Tongue (tissue), 3 donors: ENCODE measurements at places on chromosomes 13 and 19. TPM values are rescaled to one million over a fixed set of nuclear protein-coding genes. Genes with fewer than 3 reads are reported as not detected.

CNFN gene
- 1.6 TPM for total RNA-seq

PRTN3 gene
- total RNA-seq = 3.3 TPM

CDC42EP5 gene
- total RNA-seq = 24.5 TPM

URAD gene
- not detected for total RNA-seq

CHAMP1 gene
- 6.9 TPM for total RNA-seq

CATSPERD gene
- total RNA-seq = not detected

SRRM5 gene
- not detected for total RNA-seq

CGB3 gene
- not detected for total RNA-seq

- DNase-seq = peak; percentile 92
Measured at GRCh38 chr19:56896095-56896494, 55.6 kb upstream of the PEG3 start.

DNA sequence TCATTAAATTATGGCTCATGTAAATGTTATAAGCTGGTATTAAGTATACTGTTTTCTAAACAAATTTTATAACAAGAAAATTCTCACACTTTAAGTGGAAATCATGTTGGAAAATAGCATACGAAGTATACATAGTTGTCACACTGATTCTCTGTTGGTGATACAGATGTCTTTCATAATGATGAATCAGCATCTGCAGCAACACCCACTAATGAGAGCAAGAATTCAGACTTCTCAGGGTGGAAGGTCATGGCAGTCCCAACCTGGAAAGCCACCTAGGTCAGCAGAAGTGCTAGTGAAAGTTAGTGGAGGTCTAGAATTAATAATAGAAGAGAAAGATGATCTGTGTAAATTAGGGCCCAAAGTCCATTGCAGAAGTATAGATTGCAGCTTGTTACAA, 719.7 kb upstream of the MIR17HG start:
- no peak for DNase-seq

- peak; percentile 36 for DNase-seq
Measured at GRCh38 chr19:47229676-47230053, 1.3 kb downstream of the BBC3 start.

- DNase-seq = no peak
Measured at GRCh38 chr13:45439781-45440462, 21.7 kb upstream of the SLC25A30 start.

DNA sequence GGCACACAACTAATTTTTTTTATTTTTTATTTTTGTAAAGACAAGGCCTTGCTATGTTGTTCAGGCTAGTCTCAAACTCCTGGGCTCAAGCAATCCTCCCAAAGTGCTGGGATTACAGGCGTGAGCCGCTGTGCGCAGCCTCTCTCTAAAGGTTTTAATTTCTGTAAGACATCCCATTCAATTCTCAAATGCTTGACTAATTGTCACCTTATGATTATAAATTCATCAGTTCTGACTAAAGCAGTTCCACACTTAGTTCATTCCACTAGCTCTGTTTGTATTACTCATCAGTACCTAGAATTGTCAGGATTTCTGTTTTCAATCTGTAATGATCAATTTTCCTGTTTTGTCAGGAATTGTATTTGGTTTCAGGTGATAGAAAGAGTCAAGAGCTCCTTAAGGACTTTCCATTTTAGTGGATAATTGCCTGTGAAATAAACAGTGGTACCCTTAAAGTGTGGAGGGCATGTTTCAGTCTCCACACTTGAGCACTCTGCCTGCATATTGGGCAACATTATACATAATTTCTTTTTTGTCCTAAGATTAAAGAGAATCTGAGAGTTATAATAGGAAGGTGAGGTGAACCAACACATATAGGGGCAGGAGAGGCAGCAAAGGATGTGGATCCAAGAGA, 27.6 kb downstream of the GPALPP1 start:
- DNase-seq = no peak

GRCh38 chr19:8416796-8417195, 3.7 kb downstream of the MARCHF2 start:
- DNase-seq = no peak

DNA sequence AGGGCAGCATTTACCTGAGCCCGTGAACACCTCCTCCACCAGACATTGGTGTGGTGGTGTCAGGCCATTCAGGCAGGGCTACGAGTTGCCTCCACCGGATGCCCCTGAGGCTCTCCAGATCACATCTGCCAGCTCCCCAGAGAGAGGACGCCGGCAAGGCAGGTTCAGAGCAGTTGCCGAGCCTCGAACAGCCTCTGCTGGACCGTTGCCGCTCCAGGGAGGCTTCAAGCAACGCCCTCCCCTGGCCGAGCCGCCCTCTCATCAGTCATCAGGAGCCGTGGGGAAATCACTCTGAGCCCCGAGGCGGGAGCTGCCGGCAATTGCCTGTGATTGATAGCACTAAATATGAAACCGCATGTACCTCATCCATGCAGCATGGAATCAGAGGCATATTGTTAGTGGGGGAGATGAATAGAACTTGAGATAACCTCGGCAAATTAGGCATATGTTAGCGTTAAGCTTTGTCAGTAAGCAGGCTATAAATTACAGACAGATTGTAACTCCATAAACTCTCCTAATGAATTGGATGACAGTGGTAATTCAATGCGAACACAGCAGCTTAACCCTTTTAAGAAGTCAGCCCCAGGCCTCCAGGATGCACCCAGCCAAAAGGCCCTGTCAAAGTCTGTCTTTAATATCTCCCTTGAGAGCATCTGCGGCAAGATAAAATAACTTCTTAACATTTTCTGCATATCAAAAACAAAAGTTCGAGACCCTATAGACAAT, 29.8 kb upstream of the SPACA7 start:
- peak; percentile 17 for DNase-seq

DNA sequence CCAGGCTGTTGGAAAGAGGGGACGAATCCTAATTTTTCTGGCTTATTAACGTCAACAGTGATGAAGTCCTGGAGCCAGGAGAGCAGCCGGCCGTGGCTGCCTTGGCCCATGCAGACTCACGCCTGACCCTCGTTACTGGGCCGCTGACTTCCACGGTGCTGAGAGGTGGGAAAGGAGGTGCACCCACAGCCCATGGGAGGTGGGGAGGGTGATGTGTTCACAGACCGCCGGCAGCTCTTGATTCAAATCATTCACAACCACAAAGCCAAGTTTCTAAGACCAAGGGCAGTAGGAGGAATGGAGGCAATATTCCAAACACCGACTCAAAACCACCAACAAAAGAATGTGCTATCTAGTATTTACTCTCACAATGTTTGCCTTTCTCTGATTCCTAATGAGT, 24.3 kb downstream of the COL4A2 start:
- DNase-seq = peak; percentile 37

GRCh38 chr13:110644892-110645521, 29.7 kb downstream of the NAXD start:
- peak; percentile 93 for DNase-seq

GRCh38 chr19:51166846-51167490, 24.9 kb downstream of the SIGLEC7 start:
- DNase-seq = no peak

DNA sequence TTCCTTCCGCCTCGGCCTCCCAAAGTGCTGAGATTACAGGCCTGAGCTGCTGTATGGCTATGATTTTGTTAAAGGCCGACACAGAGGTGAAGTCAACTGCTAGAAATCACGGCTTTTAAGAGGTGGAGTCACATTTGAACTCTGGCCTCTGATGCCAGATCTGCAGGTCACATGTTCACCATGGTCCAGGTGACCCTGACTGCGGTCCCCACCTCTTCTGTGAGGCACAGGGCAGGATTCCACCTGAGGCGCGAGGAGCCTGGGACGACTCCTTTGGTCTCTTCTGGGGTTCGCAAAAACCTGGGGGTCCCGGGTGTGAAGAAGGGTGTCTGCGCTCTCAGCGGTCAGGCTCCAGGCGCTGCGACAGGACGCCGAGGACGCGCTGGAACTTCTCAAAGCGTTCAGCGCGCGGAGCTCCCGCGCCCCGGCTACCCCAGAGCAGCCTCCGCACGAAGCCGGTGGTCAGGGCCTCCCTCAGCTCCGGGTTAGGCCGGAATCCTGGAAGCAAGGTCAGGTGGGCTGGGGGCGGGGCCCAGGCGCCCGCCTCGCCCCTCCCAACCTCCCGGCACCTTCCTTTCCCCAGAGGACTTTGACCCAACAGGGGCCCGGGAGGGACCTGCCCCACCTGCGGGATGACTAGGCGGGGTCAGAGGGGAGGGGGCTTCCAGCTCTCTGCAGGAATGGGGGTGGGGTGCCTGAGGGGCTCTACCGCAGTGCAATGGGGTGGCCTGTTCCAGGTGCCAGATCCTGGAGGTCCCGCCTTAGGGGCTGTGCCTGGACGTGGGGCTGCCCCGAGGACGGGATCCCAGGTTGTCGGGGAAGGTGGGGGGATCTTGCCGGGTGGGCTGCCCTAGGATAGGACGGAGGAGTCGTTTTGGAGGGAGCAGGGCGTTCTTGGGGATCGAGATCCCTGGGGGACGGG, 13.0 kb downstream of the TRIP10 start:
- no peak for DNase-seq

GRCh38 chr13:93824286-93824685, 597.7 kb downstream of the GPC6 start:
- no peak for DNase-seq

DNA sequence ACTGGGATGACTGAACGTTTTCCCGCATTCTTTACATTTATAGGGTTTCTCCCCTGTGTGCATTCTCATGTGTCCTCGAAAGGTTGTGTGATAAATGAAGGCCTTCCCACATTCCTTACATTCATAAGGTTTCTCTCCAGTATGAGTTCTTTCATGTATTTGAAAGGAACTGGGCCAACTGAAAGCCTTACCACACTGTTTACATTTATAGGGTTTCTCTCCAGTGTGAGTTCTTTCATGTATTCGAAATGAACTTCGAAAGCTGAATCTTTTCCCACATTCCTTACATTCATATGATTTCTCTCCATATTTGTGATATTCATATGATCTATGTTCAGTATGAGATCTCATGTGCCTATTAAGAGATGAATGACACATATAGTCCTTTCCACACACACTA, 19.4 kb downstream of the ZNF709 start:
- DNase-seq = no peak

- DNase-seq = no peak
Measured at GRCh38 chr13:71254384-71254783, 612.6 kb downstream of the DACH1 start.

GRCh38 chr19:41542622-41543021, 33.3 kb upstream of the CEACAM21 start:
- DNase-seq = no peak

- no peak for DNase-seq
Measured at GRCh38 chr13:87999240-87999700, 328.1 kb downstream of the SLITRK5 start.

- no peak for DNase-seq
Measured at GRCh38 chr19:19064811-19065745, 1.3 kb downstream of the SLC25A42 start.
